Activated CD4-positive, alpha-beta T cell treated with anti-CD3 and anti-CD28 coated beads, Interleukin-2, Interleukin-6, amounts not matched to agents 100 ng/mL and 50 ng/mL, durations not matched to agents 16 hours and 8 hours (primary cell): ENCODE measurements at places on chromosomes 7 and 10.

GRCh38 chr7:105277341-105277740 lies 111.4 kb downstream of the SRPK2 start:
- DNase-seq, result no peak

DNA sequence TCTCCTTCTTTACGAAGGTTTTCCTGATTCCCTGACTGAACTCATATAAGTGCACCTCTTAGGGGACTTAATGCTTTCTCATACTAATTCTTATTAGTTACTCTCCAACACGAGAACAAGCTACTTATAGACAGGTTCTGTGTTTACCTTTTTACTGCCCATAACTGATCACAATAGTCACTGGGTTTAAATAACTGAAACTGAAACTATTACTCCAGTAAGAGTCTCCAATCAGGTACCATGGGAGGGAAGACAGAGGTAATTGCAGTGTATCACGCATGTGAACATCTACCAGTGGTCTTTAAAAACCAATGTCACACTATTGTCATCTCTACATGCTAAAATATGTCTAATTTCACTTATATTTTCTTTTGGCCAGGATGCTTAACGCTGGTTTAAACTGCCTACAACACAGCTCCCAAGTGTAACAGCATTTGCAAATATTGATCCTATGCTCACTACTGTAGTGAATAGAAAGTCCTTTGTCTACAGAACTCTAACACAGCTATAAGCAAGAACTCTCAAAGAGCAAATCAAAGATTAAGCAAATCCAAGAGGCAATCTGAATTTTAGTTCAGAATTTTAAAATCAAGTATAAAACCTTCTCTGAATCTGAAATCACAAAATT lies 3.6 kb downstream of the GDI2 start:
- peak; percentile 35 for DNase-seq

- no peak for DNase-seq
Observed at GRCh38 chr10:114408112-114408967, 4.0 kb upstream of the AFAP1L2 start.

GRCh38 chr7:151869455-151869854 lies 7.5 kb downstream of the PRKAG2 start:
- DNase-seq, result no peak

- peak; percentile 53 for DNase-seq
Observed at GRCh38 chr7:95527033-95527775, 41.5 kb downstream of the ASB4 start.

DNA sequence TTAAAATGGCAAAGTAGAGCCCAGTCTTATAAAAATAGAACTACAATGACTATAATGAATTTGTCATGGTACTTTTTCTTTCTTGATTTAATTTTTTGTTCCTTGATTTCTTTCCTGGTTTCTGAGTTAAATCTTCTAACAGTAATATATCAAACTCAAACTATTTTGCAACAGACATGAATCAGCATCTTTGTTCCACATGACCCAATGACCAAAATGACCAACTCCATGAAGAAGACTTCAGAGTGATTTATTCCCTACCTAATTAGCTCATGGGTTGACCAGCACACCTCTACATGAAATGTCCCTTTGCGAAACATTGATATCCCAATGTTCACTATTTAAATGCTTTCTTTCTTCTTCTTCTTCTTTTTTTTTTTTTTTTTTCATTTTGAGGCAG lies 30.9 kb downstream of the NMT2 start:
- no peak for DNase-seq

GRCh38 chr10:92242380-92242779 lies 48.5 kb downstream of the CPEB3 start:
- DNase-seq, result no peak

- peak; percentile 70 for DNase-seq
Observed at GRCh38 chr7:16891338-16891737, 9.6 kb upstream of the AGR3 start.

- no peak for DNase-seq
Observed at GRCh38 chr10:129621693-129622092, 154.7 kb downstream of the MGMT start.

- DNase-seq, result no peak
Observed at GRCh38 chr10:17734432-17735080, 17.4 kb upstream of the TMEM236 start.
